GM12878 (cell line): ENCODE measurements at places on chromosomes 13 and 19. TPM values are rescaled to one million over a fixed set of nuclear protein-coding genes. Genes with fewer than 3 reads are reported as not detected.

SBK3 gene
- not detected in 2 replicates for polyA plus RNA-seq

IRS2 gene
- polyA plus RNA-seq = 0.01 TPM in 1 of 2 replicates, not detected in the other

FUT3 gene
- polyA plus RNA-seq = not detected in 2 replicates

PHLDB3 gene
- polyA plus RNA-seq = 5.6 and 11.6 TPM in 2 replicates

KIR2DL3 gene
- not detected in 2 replicates for polyA plus RNA-seq

CYSLTR2 gene
- polyA plus RNA-seq = not detected in 2 replicates

FFAR1 gene
- not detected in 2 replicates for polyA plus RNA-seq

BEST2 gene
- polyA plus RNA-seq = not detected in 2 replicates

PDE4C gene
- polyA plus RNA-seq = 0.04 and 0.13 TPM in 2 replicates

ACP5 gene
- polyA plus RNA-seq = 32.2 and 36.0 TPM in 2 replicates

KIR2DL4 gene
- polyA plus RNA-seq = not detected in 2 replicates

TMEM238 gene
- not detected in 2 replicates for polyA plus RNA-seq

GRCh38 chr19:4622695-4623421, 16.5 kb upstream of the TNFAIP8L1 start:
- DNase-seq = no peak

- no peak for DNase-seq
Measured at GRCh38 chr19:44814517-44814916, 5.6 kb downstream of the BCAM start.

DNA sequence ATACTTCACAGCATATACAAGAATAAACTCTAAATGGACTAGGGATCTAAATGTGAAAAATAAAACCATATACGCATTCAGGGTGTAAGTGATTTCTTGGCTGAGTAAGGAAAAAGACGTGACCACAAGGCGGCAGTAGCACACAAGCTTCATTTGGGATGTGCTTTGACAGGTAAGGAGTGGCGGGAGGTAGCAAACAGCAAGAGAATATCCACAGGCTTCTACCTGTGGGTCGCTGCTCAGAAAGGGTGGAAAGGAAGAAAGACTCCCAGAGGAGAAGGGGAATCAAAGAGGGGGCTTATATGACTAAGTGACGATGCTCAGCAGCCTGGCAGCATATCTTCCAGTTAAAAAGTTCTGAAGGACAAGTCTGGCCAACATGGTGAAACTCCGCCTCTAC, 2.5 kb upstream of the ZNF121 start:
- DNase-seq = peak; percentile 24

DNA sequence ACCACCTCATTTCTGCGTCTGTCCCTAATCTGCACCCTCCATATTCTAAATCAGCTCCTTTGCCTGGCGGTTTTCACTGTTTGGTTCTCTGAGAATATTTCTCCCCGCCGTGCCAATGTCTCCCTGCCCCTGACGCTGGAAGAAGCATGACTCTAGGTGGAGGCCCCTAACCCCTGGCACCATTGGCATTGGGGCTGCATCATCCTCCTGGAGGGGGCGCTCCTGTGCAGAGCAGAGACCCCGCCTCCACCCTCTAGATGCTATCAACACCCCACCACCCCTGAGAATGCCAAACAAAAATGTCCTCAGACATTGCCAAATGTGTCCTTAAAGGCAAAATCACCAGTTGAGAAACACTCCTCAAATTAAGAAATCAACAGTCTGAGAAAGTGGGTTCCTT, 6.5 kb downstream of the ZSCAN5B start:
- no peak for DNase-seq

DNA sequence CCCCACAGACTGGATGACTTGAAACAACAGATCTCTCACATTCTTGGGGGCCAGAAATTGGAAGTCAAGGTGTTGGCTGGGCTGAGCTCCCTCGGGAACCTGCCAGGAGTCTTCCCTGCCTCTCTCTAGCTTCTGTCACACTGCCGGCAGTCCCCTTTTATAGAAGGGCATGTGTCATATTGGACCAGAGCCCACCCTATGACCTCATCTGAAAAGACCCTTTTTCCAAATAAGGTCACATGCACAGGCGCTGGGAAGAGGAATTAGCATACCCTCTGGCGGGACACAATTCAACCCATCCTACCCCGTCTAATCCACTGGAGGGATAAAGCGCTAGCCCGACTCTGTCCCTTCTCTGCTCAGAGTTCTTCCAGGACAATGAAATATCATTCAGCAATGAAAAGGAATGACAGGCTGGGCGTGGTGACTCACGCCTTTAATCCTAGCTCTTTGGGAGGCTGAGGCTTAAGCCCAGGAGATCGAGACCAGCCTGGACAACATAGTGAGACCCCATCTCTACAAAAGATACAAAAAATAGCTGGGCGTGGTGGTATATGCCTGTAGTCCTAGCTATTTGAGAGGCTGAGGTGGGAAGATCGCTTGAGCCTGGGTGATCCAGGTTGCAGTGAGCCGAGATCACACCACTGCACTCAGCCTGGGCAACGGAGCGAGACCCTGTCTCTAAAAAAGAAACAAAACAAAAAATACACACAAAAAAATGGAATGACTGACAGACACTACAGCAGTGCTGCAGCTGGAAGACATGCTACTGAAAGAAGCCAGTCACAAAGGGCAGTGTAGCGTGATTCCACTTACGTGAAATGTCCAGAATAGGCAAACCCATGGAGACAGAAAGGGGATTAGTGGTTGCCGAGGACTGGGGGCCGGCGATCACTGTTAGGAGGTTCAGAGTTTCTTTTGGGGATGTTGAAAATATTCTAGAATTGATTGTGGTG, 28.5 kb downstream of the MEIS3 start:
- DNase-seq = no peak

GRCh38 chr19:29526730-29527499, 1.1 kb downstream of the VSTM2B start:
- DNase-seq = no peak

DNA sequence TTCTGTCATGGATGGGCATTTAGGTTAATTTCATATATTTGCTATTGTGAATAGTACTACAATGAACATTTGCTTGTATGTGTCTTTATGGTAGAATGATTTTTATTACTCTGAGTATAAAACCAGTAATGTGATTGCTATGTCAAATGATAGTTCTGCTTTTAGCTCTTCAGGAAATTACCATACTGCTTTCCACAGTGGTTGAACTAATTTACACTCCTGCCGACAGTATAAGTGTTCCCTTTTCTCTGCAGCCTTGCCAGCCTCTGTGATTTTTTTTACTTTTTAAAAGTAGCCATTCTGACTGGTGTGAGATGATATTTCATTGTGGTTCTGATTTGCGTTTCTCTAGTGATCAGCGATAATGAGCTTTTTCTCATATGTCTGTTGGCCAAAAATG, 6.5 kb downstream of the SIGLEC7 start:
- no peak for DNase-seq

DNA sequence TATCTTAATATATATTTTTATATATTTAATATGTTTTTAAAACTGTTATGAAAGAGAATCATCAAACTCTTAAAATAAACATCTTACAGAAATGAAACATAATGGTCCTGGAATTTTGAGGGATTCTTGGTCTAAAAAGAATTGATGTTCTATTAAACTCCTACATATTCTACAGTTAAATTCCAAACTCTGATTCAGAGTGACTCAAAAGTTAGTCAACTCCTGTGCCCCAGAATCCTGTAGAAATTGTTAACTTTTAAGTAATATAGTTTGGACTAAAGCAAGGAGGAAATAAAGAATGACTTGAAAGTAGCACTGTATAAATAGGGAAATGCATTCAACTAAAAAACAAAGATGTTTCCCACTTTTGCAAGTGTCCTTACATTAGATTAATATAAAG, 47.7 kb downstream of the FNDC3A start:
- no peak for DNase-seq

GRCh38 chr13:110523838-110524540, 37.5 kb downstream of the RAB20 start:
- DNase-seq = no peak

DNA sequence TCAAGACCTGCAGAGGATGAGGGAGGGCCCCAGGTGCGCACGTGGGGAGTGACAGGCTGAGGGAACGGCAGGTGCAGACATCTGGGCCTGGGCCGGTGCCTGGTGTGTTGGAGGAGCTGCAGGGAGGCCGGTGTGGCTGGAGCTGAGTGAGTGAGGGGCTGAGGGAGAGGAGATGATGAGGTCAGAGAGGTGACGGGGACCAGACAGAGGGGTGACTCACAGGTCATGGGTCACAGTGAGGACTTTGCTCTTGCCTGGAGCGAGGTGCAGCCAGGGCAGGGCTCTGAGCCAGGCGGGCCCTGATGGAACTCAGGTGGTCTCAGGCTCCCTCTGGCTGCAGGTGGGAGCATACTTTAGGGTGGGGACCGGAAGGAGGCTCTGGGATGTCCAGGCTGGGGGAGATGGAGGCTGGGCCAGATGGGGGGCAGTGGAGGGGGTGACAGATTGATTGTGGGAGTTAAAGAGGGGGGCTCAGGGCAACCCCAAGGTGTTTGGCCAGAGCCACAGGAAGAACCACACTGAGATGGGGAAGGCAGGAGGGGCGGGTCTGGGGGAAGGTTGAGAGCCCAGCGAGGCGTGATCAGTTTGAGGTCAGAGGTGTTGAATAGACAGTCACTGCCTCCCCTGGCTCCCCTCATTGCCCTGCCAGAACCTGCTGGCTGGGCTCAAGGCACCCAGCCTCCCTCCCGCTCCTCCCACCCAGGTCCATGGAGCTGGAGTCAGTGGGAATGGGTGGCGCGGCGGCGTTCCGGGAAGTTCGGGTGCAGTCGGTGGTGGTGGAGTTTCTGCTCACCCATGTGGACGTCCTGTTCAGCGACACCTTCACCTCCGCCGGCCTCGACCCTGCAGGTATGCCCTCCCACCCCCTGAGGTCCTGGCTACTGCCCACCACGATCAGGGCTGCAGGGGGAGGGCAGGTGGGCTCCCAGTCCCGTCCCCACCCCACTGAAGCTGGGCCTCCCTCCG, 8.4 kb downstream of the ARHGAP33 start:
- DNase-seq = no peak

DNA sequence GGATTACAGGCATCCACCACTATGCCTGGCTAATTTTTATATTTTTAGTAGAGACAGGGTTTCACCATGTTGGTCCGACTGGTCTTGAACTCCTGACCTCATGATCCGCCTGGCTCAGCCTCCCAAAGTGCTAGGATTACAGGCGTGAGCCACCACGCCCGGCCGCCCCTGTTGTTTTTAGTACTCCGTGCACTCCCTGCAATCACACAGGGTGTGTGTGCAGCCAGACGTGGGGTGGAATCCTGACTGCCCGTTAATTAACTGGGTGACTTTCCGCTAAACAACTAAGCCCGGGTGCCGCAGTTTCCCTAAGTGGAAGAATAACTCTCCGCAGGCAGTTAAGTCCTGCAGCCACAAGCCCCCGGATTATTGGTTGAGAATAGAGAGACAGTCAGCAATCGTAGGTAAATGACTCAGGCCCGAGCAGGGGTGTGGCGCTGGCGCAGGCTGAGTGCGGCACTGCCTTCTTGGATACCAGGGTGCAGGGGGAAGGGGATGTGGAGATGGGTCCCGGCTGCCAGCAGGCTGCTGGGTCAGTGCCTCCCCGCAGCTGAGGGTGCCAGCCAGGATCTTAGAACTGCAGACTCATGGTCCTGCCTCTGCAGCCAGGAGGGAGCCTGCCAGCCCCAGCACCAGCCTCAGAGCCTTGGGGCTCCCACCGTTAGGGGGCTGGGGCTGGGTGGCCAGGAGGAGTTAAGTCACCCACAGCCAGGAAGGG, 6.1 kb upstream of the FXYD3 start:
- DNase-seq = no peak

GRCh38 chr19:10227026-10227971, 3.8 kb downstream of the S1PR2 start:
- DNase-seq = no peak

DNA sequence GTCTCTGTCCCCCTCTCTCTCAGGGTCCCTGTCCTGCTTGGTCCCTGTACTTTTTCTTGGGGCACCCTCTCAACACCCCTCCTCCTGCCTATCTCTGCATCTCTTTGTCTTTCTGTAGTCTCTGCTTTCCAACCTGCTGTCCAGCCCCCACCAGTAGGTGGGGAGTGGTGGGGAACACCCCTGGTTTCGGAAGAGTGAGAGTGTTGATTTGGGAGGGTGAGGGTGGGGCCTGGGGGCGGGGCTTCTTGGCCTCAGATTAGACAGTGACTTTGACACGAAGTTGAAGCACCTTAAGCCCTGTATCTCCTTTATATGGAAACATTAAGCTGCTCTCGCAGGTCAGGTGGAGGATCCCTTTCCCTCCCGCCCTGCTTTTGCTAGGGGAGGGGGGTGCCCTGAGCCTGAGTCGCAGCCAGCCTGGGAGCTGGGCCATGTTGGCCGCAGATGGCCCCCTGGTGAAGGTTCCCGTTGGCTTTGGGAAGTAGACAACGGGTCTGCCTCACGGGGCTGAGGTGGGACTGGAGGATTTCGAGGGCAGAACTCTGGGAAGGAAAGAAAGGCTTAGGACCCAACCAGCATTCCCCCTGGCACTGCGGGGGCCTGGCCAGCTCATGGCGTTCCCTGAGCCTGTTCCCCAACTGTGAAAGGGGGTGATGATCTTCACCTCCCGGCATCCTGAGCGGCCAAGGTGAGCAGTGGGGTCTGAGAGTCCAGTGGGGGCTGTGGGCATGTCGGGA, at the start of gene KCNJ14:
Gene KCNJ14 (plus strand): TSS at position 404 of the 737 bp plus-strand sequence. CDS start 6,151 bp downstream, outside the sequence.
- DNase-seq = no peak

- no peak for DNase-seq
Measured at GRCh38 chr19:54677217-54677616, 14.4 kb downstream of the LILRB4 start.

GRCh38 chr19:35845215-35846037, 6.9 kb downstream of the NPHS1 start:
- no peak for DNase-seq

DNA sequence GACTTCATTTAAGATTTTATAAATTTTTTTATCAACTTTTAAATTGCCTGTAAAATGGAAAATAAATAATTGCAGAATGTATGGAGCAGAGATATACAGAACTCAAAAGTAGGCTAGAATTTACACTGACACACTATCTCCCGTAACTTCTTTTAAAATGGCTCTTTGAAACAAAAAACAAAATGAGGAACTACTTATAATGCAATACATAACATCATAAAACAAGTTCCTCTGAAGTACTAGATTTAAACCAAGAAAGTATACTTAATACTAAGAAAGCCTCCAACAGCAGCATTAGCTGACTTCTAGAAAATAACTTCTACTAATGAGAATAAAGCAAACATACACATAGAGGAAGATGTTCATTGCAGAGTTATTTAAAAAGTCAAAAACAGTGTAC, 17.0 kb downstream of the RBM26 start:
- DNase-seq = no peak

DNA sequence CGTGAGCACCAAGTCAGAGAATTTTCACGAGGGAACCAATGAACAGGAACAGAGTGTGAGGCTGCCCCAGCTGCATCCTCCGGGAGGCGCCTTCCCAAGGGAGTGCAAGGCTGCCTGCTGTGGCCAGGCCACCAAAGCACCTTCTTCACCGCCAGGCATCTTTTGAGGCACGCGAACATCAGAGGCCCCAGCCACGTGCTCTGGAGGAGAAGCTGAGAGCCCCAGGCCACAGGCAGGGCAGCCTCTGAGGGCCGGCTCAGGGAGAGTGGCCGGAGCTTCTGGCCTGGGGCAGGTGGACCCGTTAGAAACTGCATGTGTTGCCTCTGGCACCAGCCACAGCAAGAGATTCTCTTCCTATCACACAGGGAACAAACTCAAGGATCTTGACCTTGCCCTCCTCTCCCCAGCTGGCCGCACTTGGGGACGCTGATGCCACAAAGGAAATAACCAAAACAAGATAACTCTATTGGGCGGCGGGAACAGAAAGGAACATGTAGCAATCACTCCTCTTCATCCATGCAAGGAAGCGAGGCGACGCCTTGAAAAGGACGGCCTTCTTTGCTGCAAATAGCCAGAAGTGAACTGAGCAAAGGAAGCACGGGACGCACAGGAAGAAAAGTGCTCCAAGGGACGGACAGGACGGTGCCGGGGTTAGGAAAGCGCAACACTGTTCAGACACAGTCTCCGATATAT, 19.9 kb downstream of the GAS6 start:
- DNase-seq = no peak
